BE2C (cell line): ENCODE measurements at places on chromosomes 13 and 19.

DNA sequence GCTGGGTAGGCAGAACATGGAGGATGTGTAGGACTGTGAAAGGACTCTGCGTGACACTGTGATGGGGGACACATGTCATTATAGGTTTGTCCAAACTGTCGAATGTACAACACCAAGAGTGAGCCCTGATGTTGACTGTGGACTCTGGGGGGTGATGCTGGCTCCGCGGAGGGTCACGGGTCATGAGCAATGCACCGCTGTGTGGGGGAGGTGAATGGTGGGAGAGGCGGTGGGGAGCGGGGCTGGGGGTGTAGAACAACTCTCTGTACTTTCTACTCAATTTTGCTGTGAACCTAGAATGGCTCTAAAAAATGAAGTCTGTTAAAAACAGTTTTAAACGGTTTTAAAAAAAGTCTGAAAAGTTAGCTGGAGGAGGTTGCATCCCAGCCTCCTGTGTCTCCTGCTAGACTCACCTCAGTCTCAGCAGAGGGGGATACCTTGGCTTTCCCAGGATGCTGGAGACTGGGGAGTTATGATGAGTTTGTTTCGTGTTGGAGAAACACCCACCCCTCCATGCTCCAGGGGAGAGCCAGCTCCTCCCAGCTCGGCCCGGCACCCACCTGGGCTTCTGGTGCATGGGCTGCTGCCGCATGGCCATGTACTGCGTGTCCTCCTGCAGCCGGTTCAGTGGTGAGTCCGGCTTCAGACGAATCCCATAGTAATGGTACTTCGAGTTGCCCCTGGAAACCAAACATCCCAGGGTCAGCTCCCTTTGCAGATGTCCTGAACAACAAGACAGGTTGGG, 34.7 kb upstream of the RANBP3 start:
- DNase-seq, result no peak

GRCh38 chr13:113022745-113023574, 53.9 kb downstream of the MCF2L start:
- DNase-seq, result no peak

DNA sequence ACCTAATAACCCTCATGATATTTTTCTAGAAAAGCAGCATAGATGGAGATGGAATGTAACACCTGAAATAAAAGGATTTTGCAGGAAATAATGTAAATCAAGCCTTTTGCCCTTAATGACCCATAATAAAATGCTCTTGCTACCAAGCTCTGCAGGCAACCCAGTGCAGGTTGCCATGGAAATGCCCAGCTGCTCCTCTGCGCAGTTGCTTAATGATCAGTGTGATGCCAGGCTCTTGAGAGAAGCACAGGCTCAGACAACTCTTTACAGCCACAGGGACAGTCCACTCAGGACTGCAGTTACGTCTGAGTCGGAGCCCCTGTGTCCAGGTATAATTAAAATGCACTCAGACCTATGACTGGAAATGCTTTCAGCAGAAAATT, 165.5 kb downstream of the LACC1 start:
- no peak for DNase-seq

DNA sequence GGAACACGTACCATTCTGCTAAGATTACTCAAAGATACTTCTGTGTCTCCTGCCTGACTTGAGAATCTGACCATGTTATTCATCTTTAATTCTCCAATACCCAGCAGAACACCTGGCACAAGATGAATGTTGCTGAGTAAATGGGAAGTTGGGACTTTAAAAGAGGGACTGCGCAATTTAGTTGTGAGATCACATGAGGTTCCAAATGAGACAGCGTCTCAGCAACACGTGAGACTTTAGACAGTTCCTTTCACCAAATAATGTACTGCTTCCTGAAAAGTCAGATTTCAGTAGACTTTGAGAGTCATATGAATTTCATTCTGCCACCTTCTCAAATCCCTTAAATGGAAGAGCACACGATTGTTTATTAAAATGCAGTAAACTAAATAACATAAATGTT, 36.7 kb downstream of the DOCK9 start:
- no peak for DNase-seq

DNA sequence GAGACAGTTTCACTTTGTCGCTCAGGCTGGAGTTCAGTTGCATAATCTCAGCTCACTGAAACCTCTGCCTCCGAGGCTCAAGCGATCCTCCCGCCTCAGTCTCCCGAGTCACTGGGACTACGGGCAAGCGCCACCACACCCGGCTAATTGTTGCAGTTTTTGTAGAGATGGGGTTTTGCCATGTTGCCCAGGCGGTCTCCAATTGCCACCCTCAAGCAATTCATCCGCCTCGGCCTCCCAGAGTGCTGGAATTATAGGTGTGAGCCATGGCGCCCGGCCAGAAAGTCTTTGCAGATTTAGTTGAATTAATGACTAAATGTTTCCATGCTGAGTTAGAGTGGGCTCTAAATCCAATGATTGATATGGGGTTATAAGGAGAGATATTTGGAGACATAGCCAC, 4.5 kb upstream of the CADM4 start:
- DNase-seq, result no peak

- no peak for DNase-seq
Observed at GRCh38 chr13:31444266-31444856, 244.6 kb downstream of the B3GLCT start.

DNA sequence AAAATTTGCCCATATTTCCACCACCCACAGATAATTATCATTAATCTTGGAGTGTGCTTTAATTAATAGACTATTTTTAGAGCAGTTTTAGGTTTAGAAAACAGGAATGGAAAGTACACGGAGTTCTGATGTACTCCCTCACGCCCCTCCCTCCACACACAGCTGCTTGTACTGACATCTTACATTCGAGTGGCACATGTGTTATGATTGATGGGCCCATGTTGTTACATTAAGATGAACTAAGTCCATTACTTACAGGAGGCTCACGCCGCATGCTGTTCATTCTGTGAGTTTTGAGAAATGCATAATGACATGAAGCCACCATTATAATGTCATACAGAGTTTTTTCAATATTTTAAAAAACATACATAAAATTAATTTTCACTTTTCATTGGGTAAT, 1.2 kb upstream of the SPATA13 start:
- no peak for DNase-seq

DNA sequence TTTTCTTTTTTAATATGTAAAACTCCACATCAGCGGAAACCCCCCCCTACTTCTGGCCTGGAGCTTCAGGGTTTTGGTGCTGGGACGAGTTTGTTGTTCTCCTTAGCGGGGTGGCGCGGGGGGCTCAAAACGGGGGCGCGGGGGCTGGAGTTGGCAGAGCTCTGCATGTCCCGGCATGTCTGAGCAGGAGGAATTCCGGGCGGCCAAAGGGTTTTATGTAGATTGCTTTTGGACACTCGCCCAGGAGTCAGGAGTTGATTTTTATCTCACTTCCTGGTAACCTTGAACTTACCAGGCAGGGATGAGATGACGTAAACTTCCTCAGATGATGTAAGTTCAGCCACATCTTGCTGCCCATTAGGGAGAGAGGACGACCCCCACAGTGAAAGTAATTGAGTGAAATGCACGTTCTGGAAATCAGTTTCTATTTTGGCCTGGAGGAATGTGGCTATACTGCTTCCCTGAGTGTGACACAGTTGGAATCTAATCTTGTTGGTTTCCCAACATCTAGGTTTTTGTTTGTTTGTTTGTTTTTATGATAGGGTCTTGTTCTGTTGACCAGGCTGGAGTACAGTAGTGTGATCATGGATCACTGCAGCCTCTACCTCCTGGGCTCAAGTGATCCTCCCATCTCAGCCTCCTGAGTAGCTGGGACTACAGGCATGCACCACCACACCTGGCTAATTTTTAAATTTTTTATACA, 21.0 kb upstream of the GDF15 start:
- peak; percentile 84 for DNase-seq
